ENCODE measurements at places on chromosomes 16 and 17. TPM values are rescaled to one million over a fixed set of nuclear protein-coding genes. Genes with fewer than 3 reads are reported as not detected.

Gene BHLHA9
- total RNA-seq = not detected

Gene ARL16
- total RNA-seq = 22.3 TPM

Gene ZCCHC14
- total RNA-seq = 15.4 TPM

Gene CMTM1
- 1.5 TPM for total RNA-seq

- peak overlapping the region; percentile 6 for H3K4me3 ChIP-seq
- peak; percentile 93 for DNase-seq
- no peaks in the 10 kb centered on the region for H3K36me3 ChIP-seq
- H3K27ac ChIP-seq = peak overlapping the region; percentile 74
Observed at GRCh38 chr17:28807925-28808634, 34.5 kb downstream of the FAM222B start.

DNA sequence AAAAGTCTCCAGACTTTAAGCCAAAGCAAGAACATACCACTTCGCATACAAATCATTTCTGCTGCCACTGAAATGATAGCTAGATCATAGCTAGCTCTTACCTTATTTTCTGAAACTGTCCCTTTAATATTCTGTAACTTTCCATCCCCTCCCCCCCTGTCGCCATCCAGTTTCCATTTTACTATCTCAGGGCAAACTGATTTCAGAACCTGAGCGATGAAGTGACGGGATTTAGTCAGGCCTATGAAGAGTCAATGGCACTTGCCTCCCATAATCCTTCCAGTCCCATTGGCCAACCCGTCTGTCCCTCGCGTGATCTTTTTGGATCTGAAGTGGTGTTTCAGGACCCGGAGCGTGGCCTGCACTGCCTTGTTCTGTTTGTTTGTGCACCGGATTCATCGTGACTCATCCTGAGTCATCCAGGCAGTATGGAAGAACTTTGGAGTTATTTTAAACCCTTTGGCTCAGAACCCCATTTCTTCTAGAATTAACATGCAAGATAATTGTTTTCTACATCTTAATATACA, 199.8 kb upstream of the CHMP6 start:
- no peak overlapping the region for H3K4me3 ChIP-seq
- H3K36me3 ChIP-seq = no peaks in the 10 kb centered on the region
- peak overlapping the region; percentile 93 for H3K27ac ChIP-seq
- peak; percentile 99 for DNase-seq

DNA sequence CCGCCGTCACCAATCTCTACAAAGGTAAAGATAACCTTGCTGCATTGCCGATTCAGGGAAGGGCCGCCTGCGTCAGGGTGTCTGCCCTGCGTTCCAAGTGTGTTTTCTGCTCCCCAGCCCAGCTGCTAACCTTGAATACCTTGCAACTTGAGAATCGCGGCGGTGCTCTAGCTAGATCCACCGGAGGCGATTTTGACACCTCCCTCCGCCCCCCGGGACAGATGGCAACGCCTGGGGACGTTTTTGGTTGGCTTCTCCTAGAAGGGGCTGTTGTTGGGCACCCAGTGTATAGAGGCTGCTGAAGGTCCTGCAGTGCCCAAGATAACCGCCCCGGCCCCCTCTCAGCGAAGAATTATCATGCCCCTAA, 1.5 kb downstream of the HAPSTR1 start:
- no peaks in the 10 kb centered on the region for H3K27me3 ChIP-seq
- peaks cover 7% of the 10 kb centered on the region for H3K36me3 ChIP-seq

DNA sequence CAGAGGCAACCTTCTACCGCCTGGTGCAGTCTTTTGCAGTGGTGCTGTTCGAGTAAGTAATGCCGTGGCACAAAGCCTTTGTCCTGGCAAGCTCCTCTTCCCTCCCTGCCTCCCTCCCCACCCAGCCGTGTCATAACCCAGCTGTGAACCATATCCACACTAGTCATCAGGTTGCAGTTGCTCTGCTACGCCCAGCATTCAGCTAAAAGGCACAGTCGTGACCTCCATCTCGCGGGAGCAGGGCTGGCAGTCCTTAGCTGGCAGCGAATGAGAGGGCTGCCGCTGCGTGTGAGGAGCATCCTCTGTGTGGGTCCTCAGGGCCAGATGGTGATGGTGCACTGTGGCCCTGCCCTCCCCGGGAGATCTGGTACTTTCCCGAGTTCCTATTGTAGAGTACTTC, 39.3 kb downstream of the CIBAR2 start:
- peak; percentile 55 for DNase-seq
- H3K4me1 ChIP-seq = peaks cover 3% of the 10 kb centered on the region
- no peak overlapping the region for H3K27ac ChIP-seq
- no peaks in the 10 kb centered on the region for H3K27me3 ChIP-seq

GRCh38 chr17:75587675-75588595, at the start of gene MYO15B:
TSS of gene MYO15B (plus strand) at chr17:75587800. CDS start at chr17:75588058, 258 bp downstream.
- H3K4me1 ChIP-seq = no peaks in the 10 kb centered on the region
- DNase-seq = no peak
- H3K27me3 ChIP-seq = peaks cover 27% of the 10 kb centered on the region

DNA sequence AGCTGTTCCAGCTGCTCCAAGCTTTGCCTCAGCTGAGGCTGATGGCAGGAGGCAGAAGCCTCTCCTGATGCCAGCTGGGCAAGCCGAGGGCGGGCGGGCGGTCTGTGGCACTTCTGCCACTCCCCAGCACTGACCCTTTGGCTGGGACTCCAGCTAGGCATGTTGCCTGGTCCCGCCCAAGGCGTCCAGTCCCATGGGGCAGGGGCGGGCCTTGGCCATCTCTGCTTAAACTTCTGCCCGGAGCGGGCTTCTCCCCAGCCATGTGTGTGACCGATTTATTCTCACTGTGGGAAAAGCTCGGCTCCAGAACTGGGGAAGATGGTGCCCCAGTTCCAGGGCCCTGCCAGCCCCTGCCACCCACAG, 349.1 kb downstream of the SEC14L1 start:
- H3K27me3 ChIP-seq = no peaks in the 10 kb centered on the region
- H3K36me3 ChIP-seq = peaks cover 51% of the 10 kb centered on the region
- H3K4me1 ChIP-seq = peaks cover 2% of the 10 kb centered on the region
- no peak overlapping the region for H3K4me3 ChIP-seq

DNA sequence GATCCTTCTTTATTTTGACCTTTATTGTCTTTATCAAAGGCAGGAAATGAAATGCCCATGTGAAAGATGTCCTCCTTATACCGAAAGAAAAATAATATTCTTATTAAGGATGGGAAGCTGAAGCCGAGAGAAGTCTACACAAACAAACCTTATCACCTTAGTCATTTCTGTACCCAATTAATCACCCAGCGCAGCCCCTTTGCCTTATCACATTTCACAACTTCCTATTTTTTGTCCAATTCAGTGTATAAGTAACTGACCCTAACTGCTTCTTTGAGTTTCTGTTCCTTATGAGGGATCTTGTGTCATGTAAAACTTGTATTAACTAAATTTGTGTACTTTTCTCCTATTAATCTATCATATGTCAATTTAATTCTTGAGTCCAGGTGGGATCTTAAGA, 16.4 kb upstream of the CCL23 start:
- H3K4me1 ChIP-seq = no peaks in the 10 kb centered on the region
- no peaks in the 10 kb centered on the region for H3K36me3 ChIP-seq
- H3K4me3 ChIP-seq = no peak overlapping the region
- no peaks in the 10 kb centered on the region for H3K27me3 ChIP-seq
- no peak for DNase-seq

- peaks cover 39% of the 10 kb centered on the region for H3K36me3 ChIP-seq
- H3K27ac ChIP-seq = no peak overlapping the region
- H3K4me3 ChIP-seq = no peak overlapping the region
- H3K4me1 ChIP-seq = no peaks in the 10 kb centered on the region
- peak; percentile 20 for DNase-seq
Observed at GRCh38 chr17:4175921-4176807, 33.2 kb downstream of the CYB5D2 start.

Data from fibroblast of lung (primary cell).